ENCODE measurements at places on chromosomes 12 and 14. TPM values are rescaled to one million over a fixed set of nuclear protein-coding genes. Genes with fewer than 3 reads are reported as not detected.

The PLCZ1 gene
- total RNA-seq = not detected

The OTOGL gene
- not detected for total RNA-seq

The KCNA1 gene
- total RNA-seq = not detected

The TAS2R10 gene
- total RNA-seq = not detected

The CCDC88C gene
- 151 TPM for total RNA-seq

The LMNTD1 gene
- not detected for total RNA-seq

The PRKD1 gene
- total RNA-seq = not detected

The MYO1H gene
- total RNA-seq = not detected

The MYBPC1 gene
- not detected for total RNA-seq

The SDSL gene
- 0.45 TPM for total RNA-seq

The HOXC12 gene
- not detected for total RNA-seq

The BEGAIN gene
- total RNA-seq = 1.4 TPM

The PPP4R4 gene
- total RNA-seq = 0.68 TPM

The REM2 gene
- total RNA-seq = 0.26 TPM

The JDP2 gene
- total RNA-seq = 0.75 TPM

The CD163L1 gene
- total RNA-seq = not detected

The MGP gene
- total RNA-seq = not detected

The ABCB9 gene
- total RNA-seq = 4.4 TPM

The HOXC13 gene
- not detected for total RNA-seq

The IPO8 gene
- total RNA-seq = 50.5 TPM

The OR6C4 gene
- total RNA-seq = not detected

The PARPBP gene
- total RNA-seq = 33.5 TPM

The CLEC2A gene
- total RNA-seq = not detected

The MAP3K9 gene
- total RNA-seq = 6.0 TPM

The DENR gene
- 50.2 TPM for total RNA-seq

The FZD10 gene
- not detected for total RNA-seq

The CFL2 gene
- total RNA-seq = 6.9 TPM

The TCL1B gene
- total RNA-seq = not detected

The OTX2 gene
- total RNA-seq = not detected

The TMEM233 gene
- not detected for total RNA-seq

The B4GALNT3 gene
- 0.64 TPM for total RNA-seq

The SAMD15 gene
- total RNA-seq = 0.12 TPM

The SERPINA3 gene
- not detected for total RNA-seq

The LPAR5 gene
- total RNA-seq = 15.8 TPM

The CIT gene
- total RNA-seq = 124 TPM

The GDF3 gene
- total RNA-seq = not detected

The CEP290 gene
- 13.3 TPM for total RNA-seq

The ACYP1 gene
- total RNA-seq = 59.5 TPM

The IFNG-AS1 gene
- 0.38 TPM for total RNA-seq

The FAM90A1 gene
- 0.14 TPM for total RNA-seq

All from activated CD8-positive, alpha-beta memory T cell treated with anti-CD3 and anti-CD28 coated beads, Interleukin-2, amount 10 ng/mL, durations not matched to agents 7 days and 5 days (primary cell).